ENCODE measurements at places on chromosomes 7 and 10.

DNA sequence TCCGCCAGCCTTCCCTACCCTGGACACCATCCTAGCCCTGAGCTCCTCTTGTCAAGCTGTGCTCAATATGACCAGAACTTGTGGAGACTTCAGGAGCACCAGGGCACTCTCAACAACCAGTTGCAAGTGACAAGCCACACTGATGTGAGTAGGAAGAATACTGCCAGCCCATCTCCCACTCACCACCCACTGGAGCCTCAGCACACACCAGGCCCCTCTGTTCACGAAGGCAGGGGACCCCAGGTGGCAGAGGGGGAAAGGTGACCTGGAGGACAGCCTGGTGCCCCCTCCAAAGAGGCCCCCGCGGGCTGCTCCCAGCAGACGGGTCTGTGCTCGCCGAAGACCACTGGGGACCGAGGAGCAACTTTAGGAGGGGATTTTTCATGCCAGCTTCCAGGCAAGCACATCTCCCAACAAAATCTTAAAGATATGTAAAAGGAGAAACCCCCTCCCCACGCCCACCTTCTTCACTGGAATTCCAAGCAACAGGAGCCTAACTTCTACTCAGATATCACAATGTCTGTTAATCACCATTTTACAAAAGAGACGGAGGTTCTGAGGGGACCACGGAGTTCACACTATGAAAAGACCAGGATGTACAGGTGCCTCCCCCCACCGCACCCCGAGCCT, 1.0 kb downstream of the MMD2 start:
- DNase-seq, result no peak

GRCh38 chr7:35878351-35878750, 77.5 kb downstream of the SEPTIN7 start:
- DNase-seq, result peak; percentile 65

DNA sequence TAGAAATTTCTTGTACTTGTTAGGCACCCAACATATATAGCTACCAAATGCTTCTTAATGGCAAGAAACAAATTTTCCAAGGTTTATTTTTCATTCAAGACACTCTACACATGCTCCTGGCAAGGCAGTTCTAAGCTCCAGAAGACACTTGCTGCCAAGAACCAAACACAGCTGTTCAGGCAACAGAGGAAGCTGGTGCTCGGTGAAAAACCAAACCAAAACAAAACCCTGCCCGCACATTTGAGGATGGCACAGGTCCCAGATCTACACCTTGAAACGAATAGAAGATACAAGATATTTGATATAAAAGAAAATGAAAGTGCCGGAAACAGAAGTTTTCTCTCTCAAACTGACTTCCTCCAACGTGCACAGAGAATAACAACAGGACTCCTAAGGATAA, 4.9 kb upstream of the DNTT start:
- no peak for DNase-seq

DNA sequence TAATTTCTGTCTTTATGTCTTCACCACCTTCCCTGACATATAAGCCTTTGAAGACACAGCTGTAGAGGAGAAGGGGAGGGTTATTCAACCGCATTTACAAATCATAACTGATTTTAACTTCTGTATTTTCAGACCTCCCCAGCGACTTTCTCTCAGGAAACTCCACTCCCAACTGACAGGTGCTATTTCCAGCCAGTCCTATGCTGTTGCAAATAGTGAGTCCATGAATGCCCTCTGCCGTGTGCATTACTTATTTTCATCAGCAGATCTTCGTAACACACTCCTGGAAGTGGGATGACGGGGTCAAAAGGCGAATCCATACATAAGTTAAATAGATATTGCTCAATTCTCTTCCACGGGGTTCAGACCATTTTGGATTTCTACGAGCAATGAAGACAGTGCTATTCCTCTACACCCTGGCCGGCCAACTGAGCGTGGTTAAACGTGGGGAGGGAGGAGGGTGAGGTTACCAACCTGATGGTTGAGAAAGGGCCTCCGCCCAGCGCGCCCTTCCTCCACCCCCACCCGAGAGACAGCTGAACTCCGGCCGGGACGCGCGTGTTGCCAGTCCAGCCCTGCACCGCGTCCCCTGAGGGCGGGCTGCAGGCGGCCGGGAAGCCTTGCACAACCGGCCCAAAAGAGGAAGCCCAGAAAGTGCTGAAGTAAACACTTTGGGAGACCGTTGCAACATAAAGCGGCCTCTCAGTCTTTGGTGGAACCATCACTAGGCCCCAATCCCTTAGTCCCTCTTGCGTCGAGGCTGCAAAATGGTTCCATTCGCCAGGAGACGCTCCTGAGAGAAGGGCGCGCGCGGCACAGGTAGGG, at the start of gene APBB1IP:
APBB1IP (plus strand) TSS at position 705 of the 825 bp plus-strand sequence. CDS start 53,986 bp downstream, outside the sequence.
- peak; percentile 69 for DNase-seq

- peak; percentile 48 for DNase-seq
Measured at GRCh38 chr7:36667007-36667745, 57.1 kb downstream of the AOAH start.

- DNase-seq, result no peak
Measured at GRCh38 chr7:157587051-157587804, 250.4 kb downstream of the DNAJB6 start.

GRCh38 chr7:150965273-150965830, 12.8 kb downstream of the KCNH2 start:
- no peak for DNase-seq

GRCh38 chr10:73413108-73413527, 740 bp downstream of the ANXA7 start:
- DNase-seq, result no peak

- peak; percentile 95 for DNase-seq
Measured at GRCh38 chr10:75195035-75195763, 15.4 kb upstream of the VDAC2 start.

DNA sequence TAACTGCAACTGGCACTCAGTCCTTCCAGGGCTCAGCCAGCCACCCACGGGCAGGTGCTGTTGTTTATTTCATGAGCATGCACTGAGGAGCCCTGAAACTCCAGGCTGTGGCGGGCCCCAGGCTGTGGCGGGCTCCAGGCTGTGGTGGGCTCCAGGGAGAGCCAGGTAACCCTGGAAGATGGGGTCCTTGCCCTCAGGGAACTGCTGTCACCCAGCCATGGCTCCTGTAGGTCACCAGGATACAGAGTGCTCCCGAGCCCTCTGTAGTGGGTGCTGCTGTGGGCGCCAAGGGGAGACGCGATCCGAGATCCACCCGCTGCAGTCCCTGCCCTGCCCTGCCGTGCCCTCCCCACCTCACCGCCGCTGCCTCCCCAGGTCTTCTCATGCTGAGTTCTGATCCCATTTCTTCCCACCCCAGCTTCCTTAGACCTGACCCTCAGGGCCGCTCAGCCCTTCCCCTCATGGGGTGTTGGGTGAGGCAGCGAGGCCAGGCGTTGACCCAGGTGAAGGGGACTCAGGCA, 29.6 kb downstream of the LRRC27 start:
- DNase-seq, result no peak

DNA sequence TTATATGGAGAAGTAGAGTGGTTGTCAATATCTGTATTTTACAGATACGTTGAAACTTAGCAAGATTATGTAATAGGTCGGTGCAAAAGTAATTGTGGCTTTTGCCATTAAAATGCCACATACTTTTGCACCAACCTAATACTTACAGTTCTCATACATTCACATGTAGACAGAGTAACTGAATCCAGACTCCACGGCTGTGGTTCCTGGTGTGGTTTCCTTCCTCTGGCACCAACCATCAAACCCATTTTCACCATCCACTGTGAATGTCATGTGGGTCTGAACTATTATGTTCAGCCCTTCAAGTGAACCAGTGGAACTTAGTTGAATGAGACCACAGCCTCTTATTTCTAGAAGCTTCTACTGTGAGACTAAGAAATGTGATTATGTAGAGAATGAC, 31.5 kb upstream of the SLIT1 start:
- peak; percentile 9 for DNase-seq

GRCh38 chr7:124086843-124087242, 54.0 kb upstream of the TMEM229A start:
- no peak for DNase-seq

DNA sequence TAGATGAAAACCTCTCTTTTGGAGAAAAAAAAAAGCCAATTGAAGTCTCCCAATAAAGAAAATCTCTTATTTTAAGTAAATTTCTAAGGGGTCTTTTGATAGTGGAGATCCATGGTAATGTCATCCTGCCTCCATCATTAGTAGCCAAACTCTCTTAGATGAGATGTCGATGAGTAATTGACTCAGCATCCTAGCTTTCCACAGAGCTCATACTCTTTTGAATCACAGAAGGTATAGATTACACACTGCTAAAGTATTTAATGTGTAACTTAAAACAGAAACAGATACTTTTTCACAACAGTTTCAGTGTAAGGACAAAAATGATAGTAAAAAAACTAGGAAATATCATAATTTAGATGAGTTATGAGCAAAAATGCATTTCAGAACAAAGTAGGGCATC, 19.4 kb downstream of the MAGI2 start:
- peak; percentile 87 for DNase-seq

GRCh38 chr10:132203256-132204077, 16.7 kb downstream of the DPYSL4 start:
- DNase-seq, result no peak

GRCh38 chr10:103295374-103296015, 18.6 kb downstream of the INA start:
- DNase-seq, result peak; percentile 73

- no peak for DNase-seq
Measured at GRCh38 chr7:24283897-24284698, at the start of gene NPY. Gene NPY (plus strand): TSS chr7:24284190. CDS start chr7:24285241, 1,051 bp downstream.

GRCh38 chr10:44132361-44133289, 252.3 kb downstream of the CXCL12 start:
- no peak for DNase-seq

DNA sequence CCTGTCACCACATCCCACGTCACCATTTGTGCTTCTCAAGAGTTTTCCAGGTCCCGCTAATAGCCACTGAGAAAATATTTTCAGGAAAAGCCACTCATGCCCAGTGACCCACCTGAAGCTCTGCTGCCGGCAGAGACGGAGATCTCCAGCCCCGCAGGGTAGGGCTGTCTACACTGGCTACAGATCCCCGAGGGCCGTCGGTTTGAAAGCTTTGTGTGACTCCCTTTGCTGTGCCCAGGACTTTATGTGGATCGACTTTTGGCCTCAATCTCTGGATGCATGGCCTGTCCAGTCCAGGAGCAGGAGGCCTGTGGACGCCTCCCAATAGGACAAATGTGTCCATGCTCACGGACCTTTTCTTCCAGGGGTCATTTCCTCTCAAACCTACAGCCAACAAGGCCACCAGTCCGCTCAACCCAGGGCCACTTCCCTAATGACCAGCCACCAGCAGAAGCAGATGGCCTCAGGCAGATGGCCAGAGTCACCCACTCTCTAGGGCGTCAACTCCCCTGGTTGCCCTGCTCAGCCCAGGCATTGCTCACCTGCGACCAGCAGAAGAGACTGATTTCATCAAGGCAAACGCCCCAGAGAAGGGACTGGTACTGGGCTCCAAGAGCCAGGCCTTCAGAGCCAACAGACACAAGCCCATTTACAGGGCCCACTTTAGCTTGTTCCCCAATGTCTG, 76.4 kb downstream of the OAT start:
- DNase-seq, result no peak

GRCh38 chr7:116561697-116562483, 37.1 kb downstream of the CAV1 start:
- DNase-seq, result peak; percentile 79

Measured in EH (cell line).